ENCODE measurements at places on chromosomes 4 and X.

- DNase-seq, result no peak
These were observed 287.2 kb downstream of the DTHD1 start for GRCh38 chr4:36568575-36568974.

- no peak for DNase-seq
These were observed 162.4 kb upstream of the IL15 start for GRCh38 chr4:141473952-141474351.

- no peak for DNase-seq
These were observed 620 bp downstream of the ITM2A start for GRCh38 chrX:79366556-79366872.

DNA sequence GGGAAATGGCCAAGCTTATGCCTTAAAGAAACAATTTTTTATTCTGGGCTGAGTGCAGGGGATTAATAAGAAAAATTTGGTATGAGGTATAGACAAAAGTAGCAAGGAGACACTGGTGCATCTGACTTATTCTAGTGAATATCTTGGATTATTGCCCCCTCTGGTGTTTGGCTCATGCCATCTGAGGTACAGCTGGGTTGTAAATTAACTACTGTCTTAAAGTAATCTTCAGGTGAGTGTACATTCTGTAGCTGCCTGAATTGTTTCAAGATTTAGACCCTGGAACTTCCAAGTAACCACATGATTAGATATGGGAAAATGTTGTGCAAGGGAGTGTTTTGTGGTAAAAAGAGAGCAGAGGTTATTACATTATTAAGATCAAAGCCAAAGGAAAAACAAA lies 988.7 kb downstream of the FAM133A start:
- no peak for DNase-seq

GRCh38 chr4:165921546-165921945 lies 48.5 kb downstream of the TLL1 start:
- DNase-seq, result no peak

DNA sequence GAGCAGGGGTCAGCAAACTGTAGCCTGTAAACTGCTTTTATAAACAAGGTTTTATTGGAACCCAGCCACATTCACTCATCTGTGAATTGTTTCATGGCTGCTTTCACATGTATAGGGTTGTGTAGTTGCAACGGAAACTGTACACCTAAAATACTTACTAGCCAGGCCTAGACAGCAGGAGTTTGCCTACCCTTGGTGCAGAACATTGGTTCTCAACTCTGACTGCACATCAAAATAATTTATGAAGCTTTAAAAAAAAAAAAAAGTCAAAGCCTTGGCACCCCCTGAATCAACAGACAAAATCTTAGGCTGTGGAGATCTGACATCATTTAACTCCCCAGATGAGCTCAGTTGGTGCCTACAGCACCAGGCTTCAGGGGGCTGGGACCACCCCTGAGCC lies 27.8 kb downstream of the ADGRA3 start:
- no peak for DNase-seq

DNA sequence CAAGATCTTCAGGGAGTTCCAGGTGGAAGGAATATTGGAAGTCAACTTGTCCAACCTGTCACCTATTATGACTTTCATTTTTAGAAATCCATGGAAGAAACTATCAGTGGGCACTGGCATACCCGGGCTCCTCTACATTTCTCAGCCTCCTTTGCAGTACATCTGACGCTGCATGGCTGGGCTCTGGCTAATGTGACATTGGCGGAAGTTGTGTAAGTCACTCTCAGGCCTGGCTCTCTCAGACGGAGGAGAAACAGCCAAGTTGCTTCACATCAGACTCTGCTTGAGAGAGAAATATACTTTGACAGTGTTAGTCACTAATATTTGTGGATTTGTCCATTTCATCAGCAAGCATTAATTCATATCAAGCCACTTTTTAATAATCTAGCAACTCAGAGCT lies 4.5 kb downstream of the DCHS2 start:
- DNase-seq, result no peak

DNA sequence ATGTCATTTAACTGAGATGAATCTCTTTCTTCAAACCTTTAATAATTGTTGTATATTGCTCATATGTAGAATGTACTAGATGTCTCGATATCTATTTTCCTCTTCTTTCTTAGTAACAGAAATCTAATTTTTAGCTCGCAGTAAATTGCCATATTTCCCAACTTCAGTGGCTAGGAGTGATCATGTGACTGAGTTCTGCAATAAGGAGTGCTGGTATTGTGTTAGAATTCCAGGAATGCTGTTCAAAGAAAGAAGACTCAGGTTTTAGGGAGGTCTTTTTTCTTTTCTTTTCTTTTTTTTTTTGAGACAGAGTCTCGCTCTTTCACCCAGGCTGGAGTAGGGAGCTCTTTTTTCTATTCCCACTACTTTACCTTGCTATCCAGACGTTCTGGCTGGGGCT lies 81.7 kb downstream of the SLC10A7 start:
- DNase-seq, result no peak

- no peak for DNase-seq
These were observed 200.3 kb upstream of the BCOR start for GRCh38 chrX:40298069-40298468.

- DNase-seq, result no peak
These were observed 28.3 kb downstream of the MMRN1 start for GRCh38 chr4:89922848-89923416.

DNA sequence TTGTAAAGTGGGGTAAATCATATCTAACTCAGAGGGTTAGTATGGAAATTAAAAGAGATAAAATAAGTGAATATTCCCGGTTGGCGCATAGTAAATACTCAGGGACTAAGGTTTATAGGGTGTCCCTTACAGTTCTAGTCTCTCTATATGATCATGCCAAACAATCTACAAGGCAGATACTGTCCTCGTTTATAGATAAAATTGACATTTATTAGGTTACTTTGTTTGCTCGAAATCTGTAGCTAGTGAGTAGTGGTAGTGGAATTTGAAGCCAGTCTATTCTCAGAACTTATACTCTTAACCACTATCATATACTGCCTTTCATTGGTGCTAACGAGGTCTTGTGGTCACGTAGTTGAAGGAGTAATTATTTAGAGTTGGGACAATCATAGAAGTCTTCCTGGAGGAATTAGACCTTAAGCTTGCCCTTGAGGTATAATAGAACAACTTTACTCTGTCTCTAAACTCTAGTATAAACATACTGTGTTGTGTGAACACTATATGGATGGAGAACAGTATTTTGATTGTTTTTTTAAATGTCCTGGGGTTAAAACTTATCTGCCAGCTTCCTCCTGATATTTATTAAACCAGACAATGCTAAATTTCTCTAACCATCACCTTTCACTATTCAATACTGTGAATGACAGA lies 324.0 kb downstream of the STIM2 start:
- no peak for DNase-seq

- DNase-seq, result no peak
These were observed 179.1 kb upstream of the ETNPPL start for GRCh38 chr4:108941904-108942430.

- no peak for DNase-seq
These were observed 40.2 kb upstream of the HGFAC start for GRCh38 chr4:3401436-3402171.

DNA sequence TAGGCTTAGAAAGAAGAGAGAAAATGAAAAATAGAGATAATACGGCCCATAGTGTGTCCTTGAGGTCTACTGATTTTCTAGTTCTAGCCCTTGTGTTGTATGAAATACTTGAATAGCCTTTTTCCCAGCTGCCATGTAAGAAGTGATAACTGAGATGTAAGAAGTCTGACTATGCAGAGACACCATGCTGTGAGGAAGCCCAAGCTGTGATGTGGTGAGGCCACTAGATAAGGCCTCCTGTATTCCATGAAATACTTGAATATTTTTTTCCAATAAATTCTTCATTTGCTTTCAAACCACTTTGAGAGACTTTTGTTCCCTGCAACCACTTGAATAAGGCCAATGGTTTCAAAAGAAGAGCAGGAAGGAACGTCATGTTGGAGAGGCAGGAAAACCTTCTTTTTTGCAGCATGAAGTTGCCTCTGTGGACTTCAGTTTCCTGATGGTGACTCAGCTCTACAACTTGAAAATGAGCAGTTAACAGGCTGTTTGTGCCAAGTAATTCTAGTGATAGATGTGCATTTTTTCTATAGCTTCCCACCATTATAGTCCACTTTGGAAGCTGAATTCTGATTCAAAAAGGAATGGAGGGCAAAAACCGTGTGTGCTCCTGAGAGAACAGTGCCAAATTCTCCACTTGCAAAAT lies 25.5 kb upstream of the FAM9C start:
- no peak for DNase-seq

- DNase-seq, result no peak
These were observed 99.8 kb downstream of the PPP1R2C start for GRCh38 chrX:42678133-42678532.

DNA sequence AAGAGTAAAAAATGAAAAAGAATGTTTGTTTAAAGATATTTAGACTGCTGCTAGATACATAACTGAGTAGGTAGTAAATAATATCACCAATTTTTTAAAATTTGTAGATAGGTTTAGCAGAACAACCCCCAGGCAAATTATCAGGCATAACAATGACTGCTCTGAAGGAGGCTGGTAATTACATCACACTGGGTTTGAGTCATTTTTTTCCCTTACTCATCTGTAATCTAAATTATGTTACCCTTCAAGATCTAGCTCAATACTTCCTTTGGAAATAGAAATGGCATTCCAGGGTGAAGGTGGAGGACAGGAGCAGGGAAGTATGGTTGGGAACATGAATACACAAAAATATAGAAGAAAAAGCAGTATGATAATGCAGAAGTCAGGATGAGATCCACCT lies 431.6 kb upstream of the MAOA start:
- no peak for DNase-seq

DNA sequence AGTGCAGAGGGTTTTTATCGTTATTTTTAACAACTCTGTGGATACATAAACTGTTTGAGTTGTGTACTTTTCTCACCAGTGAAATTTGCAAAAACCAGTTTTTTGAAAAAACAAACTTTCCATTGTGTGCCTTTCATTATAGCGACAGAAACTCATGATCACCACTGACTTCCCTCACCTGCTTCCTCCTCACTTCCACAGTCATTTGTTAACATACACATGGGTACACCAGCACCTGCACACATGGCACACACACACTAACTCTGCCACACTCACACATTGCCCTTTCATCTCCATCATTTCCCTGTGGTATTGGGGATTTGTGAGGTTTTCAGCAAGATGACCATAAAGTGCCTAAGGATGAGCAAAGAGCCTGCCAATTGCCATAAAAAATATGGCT lies 20.6 kb downstream of the CLDN22 start:
- DNase-seq, result no peak

All from stimulated activated CD4-positive, alpha-beta T cell treated with anti-CD3 and anti-CD28 coated beads, Interleukin-12 subunit alpha, Interleukin-12 subunit beta, amount 100 ng/mL, for 48 hours (primary cell).